Esophagus squamous epithelium (tissue), 5 donors: ENCODE measurements at places on chromosomes 11 and 22. TPM values are rescaled to one million over a fixed set of nuclear protein-coding genes. Genes with fewer than 3 reads are reported as not detected.

DNA sequence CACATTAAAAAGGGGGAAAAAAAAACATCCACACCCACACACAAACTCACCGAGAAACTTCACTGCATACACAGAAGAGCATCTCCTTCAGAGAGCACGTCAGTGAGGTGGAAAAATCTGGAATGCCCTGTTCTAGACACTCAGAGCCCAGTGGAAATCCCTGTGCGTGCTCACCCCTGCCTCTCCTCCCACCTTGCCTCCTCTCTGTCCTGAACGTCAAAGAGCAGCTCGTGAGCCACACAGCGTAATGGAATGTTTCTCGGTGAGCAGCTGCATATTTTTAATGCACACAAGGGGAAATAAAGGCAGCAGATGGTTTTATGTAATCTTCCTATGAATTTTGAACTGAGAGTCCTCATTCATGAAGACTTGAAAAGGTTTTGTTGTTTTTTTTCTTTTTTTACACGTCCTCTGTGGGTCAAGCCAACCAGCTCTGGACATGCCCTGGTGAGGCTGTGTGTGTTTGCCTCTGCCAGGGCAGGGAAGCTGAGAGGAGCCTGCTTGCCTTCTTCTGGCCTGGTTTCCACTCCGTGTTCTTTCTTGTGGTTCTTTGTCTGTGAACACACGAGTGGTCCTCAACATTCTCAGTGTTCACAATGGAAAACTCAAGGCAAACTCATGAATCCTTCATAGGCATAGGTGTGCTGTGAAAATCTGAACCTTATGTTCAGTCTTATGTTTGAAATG is 219.2 kb downstream of the TENM4 start:
- DNase-seq, result no peak

The OR8D4 gene
- not detected for total RNA-seq

The MYEOV gene
- 21.4 TPM for total RNA-seq

- DNase-seq, result no peak
Observed at GRCh38 chr22:31572939-31573338, 76.6 kb downstream of the SFI1 start.

GRCh38 chr11:108543316-108543964 is 45.3 kb upstream of the POGLUT3 start:
- no peak for DNase-seq

DNA sequence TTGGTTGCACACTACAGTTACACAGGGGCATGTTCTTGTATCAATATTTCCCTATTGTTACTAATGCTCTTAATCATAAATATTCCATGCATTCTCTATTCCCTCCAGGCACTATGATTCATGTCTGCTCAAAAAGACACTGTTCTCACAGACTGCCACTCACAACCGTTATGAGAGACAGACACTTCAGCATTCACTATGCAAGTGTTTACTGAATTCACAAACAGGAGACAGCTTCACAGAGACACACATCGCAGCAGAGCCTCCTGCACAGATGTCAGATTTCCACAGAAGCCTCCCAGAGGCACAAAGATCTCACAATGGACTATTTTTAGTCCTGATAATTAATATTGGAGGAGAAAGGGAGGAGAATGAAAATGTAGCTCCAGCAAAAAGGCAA is 930.4 kb downstream of the OPCML start:
- no peak for DNase-seq

DNA sequence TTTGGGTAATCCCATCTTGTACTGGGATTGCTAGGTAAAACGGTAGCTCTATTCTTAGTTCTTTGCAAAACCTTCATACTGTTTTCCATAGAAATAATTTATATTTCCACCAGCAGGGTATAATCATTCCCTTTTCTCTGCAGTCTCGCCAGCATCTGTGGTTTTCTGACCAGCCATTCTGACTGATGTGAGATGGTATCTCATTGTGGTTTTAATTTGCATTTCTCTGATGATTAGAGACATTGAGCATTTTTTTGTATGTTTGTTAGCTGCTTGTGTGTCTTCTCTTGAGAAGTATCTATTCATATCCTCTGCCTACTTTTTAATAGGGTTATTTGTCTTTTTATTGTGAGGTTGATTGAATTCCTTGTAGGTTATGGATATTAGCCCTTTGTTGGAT is 220.9 kb downstream of the PGR start:
- DNase-seq, result no peak

DNA sequence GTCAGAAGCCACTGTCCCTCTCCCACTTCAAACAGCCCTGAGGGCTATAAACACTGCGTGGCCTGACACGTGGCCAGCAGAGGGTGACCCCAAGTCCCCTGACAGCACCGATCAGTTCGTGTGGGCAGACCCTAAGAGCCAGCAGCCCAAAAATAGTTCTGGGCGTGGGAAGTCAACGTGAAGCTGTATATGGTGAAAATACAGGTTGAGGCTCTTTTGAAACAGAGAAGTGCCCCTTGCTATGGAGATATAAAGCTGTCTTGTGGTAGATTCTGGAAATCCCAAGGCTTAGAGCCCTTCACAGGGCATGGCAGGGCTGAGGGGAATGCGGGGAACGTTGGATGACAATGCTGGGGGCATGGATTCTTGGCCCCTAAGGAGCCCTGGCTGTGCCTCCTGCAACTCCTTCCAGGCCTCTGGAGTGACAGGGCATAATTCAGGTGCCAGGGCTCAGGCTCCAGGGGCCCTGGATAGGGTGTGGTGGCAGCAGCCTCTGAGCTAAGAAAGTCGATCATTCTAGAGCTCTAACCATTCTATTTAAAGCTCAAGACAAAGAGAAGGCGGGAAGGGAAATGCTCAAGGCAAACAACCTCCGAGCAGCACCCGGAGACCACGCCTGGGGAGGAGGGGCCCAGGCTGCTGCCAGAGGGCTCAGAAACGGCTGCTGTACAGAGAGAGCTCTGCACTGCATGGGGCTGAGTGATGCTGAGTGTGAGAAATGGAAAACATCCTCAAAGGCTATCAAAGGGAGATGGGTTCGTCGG is 60.4 kb upstream of the CD5 start:
- DNase-seq, result no peak

- DNase-seq, result no peak
Observed at GRCh38 chr11:99069856-99070444, 49.2 kb downstream of the CNTN5 start.

The CCDC116 gene
- not detected for total RNA-seq
